ENCODE measurements at places on chromosomes 1 and 21.

- no peak for DNase-seq
Observed at GRCh38 chr1:56849750-56850149, 4.8 kb upstream of the C8A start.

DNA sequence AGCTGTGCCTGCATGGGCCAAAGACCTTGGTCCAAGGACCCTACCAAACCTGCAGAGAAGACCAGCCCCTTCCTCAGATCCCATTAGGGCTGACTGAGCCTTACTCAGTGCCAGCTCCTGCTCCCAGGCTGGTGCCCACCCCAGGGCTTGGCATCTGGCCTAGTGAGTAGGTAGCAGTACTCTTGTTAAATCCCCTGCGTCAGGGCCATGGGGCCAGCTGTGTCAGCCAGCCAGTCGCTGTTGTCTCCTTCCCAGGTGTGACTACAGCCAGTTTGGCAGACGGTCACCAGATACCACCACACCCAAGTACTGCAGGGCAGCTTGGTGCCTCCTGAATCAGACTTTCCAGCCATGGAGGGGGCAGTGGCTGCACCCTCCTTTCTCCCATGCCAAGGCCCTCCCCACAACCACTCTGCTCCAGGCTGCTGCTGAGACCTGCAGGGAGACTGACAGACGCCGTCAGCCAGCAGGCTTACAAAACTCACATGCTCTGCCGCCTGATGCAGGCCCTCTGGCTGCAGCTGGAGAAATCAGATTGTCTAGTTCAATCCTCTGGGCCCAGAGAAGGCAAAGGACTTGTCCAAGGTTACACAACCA lies 3.0 kb downstream of the TENT5B start:
- DNase-seq: no peak

DNA sequence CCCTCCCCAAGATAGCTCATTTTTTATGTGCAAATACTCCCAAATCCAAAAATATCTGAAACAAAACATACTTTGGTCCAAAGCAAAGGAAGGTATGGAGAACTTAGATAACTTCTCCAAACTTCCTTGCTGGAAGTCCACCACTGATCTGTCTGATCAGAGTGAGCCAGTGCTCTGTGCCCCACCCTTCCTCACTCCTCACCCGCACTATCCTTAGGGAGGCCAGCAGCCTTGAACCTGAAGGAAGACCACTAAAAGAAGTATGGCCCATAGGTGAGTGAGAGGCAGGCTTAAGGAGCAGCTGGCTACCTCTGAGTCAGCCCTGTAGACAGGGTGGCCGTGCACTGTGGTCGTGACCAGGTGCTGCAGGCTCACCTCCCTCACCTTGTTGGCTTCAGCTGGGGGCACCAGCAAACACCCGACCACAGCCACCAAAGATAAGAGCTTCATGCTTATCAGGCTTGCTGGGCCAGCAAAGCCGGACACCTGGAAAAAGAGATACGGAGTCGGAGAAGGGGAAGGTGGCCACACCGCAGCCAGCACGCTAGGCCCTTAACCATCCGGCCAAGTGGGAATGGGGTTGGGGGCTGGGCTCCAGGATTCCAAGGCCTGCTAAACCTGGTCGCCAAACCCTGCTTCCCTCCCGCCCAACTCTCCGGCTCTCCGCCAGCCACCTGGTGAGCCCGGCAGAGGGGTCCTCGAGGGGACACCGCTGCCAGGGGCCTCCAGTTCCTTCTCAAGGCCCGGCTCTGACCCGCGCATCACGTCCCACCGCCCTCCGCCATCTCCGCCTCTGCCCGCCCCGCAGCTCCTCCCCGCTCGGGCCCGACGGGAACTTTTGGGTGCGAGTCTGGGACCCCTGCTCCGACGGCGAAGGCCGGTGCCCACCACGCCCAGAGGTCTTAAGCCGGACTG lies 543 bp downstream of the TMEM9 start:
- no peak for DNase-seq

DNA sequence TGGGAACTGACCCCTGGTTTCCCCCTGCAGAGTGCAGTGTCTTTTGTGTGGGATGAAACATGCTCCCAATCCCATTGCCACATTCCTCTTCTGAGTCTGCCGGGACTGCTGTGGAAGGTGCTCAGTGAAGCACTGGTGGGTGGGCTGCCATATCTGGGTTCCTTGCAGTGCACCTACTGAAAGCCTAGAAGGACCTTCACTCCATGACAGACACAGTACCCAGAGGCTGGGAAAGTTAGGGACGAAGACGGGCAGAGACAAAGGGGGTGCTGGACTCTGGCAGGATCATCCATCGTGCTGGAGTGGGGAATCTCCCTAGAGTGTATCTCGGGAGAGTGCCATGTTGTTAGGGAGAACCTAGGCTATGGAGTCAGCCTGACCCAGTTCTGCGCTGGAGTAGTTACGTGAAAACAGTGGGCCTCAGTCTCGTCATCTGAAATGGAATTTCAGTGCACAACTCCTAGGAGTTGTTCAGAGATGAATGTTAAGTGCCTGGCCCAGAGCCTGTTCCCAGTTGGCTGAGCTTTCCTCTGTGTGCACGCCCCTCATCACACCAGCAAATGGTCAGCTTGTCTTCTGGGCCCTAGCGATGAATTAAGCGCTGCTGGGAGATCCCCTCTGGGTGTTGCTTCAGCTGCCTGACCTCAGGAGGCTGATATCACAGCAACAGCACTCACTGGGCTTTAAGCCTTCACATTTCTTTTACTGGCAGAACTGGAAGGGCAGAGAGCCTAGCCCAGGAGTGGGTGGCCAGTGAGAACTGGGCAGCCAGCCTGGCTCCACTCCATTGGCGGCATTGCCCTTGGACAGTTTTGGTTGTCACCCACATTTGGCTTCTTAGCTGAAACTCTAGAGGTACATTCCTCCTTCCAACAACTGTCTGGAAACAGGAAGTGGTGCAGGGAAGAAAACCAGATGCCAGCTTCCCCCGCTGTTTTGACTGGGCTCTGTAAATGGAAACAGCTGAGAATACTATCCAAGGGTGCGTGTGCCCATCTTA lies 479.8 kb upstream of the VAMP3 start:
- DNase-seq: no peak

DNA sequence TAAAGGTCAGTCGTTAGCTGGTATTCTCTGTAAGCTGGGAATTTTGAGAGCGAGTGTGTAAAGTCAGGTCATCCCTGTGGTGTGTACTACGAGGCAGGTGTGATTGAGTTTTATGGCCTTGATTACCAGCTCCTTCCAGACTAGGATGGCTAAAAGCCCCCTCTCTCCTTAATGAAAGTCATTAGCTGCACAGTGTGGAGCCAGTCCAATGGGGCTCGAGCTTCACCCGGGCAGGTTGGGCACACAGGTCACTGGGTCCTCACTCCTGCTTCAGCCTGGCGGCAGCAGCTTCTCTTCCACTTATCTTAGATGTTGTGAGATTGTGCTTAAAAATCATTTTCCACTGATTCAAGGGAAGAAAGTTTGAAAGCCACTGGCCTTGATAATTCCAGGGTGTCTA lies 3.0 kb downstream of the DMRTB1 start:
- DNase-seq: no peak
